ENCODE measurements at places on chromosomes 11 and 22.
A peak's percentile ranks its signal among the peaks of the same experiment; 100 is the strongest.

- no peak for DNase-seq
Observed at GRCh38 chr11:7520011-7520942, 6.5 kb downstream of the PPFIBP2 start.

DNA sequence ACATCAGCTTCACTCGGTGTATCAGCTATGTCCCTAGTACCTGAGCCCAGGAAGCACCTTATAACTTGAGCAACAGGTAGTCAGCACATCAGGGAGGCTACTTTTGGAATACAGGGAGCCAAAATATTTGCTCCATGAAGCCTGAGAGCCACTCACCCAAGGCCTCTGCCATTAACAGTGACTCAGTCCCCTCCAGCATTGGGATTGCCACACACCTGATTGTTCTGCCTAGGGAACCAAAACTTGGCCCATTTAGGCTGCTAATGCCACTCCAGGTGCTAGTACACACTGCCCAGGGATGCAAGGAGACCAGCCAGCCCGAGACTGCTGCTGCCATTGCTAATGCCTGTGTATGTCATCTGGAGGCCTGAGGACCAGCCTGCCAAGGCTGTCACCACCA lies 773.6 kb upstream of the TENM4 start:
- DNase-seq = no peak

DNA sequence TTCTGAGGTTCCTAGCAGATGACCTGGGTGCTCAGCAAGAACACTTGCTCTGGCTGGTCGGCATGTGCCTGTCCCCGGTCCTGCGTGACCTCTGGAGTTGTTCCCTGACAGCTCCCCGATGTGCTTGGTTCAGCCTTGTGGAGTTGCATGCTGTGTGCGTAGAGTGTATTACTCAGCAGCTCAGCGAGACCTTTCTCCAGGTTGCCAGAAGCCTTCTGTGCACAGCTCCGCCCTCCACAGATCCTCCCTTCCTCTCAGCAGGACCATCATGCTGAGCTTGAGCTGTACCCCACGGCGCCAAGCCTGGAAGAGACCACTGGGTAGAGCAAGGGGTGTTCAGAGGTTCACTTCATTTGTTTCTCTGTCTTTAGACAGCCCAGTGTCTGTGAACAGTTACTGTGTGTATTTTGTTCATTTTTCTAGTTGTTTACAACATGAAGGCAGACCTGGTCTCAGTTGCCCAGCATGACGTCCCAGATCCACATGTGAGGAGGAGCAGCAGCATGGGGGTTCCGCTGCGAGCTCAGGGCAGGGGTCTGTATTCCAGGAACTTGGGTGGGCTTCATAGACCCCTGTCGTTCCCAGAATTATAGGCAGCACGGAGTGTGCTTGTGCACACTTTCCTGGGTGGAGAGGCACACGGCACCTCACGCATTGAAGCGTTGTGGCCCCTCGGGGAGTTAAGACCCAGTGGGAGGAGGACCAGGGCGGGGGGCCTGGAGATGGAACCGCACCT lies 148.6 kb downstream of the IGLL1 start:
- DNase-seq = no peak

DNA sequence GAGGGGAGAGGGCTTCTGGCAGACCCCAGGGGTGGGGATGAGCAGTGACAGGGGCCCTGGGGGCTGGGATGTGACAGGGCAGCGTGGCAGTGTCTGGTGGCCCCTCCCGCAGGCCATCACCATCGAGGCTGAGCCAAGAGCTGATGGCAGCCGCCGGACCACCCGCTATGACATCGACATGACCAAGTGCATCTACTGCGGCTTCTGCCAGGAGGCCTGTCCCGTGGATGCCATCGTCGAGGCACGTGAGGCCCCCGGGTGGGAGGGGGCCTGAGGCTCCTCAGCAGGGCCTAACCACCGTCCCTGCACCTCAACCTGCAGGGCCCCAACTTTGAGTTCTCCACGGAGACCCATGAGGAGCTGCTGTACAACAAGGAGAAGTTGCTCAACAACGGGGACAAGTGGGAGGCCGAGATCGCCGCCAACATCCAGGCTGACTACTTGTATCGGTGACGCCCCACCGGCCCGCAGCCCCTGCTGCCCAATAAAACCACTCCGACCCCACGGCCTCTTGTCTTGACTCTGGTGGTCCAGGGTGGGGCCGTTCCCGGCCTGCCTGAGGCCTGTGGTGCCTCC lies 2.6 kb upstream of the TCIRG1 start:
- DNase-seq = no peak

DNA sequence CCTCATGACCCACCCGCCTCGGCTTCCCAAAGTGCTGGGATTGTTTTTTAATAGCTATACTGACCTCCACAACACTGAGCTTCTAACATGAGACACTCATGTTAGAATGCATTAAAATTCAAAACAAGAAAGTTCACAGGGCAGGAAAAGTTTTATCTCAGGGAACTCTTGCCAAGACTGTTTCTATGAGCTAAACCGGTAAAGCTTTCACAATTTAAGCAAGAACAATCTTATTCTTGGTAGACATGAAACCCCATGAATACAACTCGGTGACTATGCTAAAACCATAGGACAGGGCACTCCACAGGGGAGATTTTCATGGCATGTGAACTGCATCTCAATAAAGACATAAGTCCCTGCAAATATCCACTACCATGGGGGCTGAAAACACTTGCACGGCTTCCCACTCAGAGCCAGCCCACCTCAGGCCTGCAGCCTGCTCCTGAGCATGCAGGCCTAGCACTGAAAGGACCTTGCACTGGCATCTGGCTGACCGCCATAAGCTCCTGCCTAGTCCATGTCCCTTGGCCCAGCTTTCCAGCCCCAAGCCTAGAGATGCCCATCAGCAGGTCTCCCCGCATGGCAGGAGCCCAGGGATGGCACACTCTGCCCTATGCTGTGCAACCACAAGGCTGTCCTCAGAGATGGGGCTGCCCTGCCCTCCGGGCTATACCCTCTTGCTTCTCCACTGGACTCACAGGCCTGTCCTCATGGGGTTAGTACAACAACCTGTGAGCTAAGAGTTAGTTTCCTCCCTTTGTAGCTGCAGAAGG lies 58.4 kb downstream of the DGCR2 start:
- DNase-seq = no peak

DNA sequence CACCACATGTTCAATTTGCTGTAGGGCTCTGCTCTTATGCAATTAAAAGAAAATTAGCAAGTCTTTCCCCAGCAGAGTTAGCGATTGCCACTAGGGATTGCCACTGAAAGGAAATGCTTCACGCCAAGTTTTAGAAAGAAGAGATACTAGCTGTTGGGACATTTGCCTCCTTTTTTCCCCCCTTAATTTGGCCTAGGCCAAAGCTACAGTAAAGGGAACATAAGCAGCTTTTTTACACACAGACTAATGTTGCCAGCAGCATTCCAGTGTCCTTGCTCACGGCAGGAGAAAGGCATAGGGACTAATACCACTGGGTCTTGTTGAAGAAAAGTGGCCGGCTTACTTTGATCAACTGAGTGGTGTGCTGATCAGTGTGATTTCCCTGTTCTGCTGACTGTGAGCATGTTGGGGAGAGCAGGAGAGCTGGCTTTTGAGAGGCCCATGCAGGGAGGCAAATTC lies 71.2 kb downstream of the PHF21A start:
- DNase-seq = no peak

DNA sequence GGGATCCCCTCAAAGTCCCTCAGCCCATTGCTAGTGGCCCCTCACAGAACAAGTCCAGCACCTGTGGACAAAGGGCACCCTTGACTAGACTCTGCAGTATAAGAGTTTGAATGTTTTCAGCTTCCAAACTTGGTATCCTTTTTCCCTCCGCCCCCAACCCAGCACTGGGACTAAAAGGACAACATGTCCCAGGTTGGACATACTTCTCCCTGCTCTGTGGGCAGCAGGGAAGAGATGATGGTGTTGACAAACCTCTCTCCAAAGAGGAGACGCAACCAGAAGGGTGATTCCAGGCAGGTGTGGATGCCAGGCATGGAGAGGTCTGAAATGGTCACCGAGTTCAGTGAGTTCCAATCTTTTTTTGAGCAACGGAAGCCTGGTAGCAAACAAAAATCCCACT lies 4.5 kb upstream of the MYOD1 start:
- DNase-seq = no peak

- DNase-seq = no peak
Observed at GRCh38 chr22:35306350-35306967, 6.8 kb downstream of the TOM1 start.

DNA sequence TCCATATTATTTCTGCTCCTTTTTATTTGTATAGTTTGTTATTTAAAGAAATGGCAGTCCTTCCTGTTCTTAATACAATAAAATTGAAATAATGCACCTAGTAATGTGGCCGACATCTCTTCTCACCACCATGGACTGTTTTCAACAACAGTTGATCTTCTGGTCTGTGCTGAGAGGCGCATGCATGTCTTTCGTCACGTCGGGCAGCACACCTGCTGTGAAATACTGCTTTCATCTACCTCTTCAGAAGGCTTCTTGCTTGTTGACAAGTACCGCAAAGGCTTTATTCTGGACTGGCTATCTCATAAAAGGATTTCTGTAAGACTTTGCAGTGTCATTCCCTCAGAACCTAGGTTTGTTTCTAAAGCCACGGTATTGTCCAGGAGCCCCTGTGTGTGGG lies 13.9 kb upstream of the MYO18B start:
- no peak for DNase-seq

- no peak for DNase-seq
Observed at GRCh38 chr11:63961608-63962412, 12.6 kb upstream of the COX8A start.

- no peak for DNase-seq
Observed at GRCh38 chr22:32839831-32840584, 38.5 kb downstream of the TIMP3 start.

- peak; percentile 56 for DNase-seq
Observed at GRCh38 chr11:102580185-102580951, 44.8 kb downstream of the MMP20 start.

DNA sequence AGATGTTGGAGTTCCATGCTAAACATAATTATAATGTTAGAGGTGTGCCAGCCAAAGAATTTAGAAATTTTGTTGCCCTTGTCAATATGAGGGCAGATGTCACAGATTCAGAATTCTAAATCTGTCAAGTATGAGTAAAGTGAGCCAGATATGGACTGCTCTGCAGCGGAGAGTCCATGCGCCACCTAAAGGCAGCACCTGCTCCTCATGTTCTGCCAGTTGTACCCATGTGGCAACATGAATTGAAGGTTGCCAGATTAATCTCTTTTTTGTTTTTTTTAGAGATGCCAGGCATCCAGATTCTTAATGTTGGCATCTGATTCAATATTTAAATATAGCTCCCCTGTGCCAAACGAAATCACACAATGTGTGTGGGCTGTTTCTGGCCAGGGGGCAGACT lies 678.6 kb upstream of the ANO5 start:
- peak; percentile 9 for DNase-seq
